ENCODE measurements at places on chromosomes 12 and 14. TPM values are rescaled to one million over a fixed set of nuclear protein-coding genes. Genes with fewer than 3 reads are reported as not detected.

DNA sequence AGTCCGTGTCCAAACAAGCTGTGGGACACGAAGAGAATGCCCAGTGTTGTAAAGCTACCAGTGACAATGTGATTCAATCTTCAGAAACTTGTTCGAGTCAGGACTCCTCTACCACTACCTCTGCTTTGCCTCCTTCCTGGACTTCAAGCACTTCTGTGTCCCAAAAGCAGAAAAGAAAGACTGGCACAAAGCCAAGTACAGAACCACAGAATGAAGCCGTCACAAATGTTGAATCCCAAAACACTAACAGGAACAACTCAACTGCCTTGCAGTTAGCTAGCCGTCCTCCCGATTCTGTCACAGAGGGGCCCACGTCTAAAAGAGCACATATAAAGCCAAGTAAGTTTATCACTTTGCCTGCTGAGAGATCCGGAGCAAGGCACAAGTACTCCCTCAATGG lies 284.9 kb downstream of the LRFN5 start:
- DNase-seq: no peak

DNA sequence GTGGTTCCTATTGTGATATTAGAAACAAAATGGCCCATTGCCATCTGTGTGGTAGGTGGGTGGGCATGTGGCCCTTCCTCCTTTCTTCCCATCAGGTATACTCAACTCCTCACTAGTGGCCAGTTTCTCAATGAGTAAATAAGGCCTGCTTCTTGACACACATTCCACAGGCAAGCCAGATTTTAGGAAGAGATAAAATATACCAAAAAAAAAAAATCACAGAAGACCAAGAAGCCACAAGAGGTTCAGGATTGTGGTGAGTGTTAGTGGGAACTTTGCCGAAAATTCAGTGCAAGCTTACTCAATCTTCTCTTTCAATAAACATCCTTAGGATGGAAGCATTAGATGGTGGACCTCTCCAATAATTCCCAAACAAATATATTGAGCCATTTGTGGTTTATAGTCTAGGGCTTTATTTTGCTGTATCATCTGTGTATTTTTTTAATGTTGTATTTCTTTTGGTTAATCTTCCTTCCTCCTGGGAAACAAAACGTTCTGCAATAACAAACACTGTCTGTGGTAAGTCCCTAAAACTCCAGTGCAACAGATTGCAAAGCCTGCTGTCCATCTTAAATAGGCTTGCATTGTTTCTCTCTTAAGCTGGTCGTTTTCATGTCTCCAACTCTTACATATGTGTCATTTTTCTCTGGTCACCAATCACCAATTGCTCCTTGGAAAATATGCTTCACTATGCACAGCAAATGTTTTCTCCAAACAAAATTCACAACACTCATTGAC lies 289.9 kb upstream of the KITLG start:
- no peak for DNase-seq

- no peak for DNase-seq
These were observed 28.8 kb upstream of the IGF1 start for GRCh38 chr12:102509123-102509626.

- DNase-seq: peak; percentile 18
These were observed 42.4 kb downstream of the LRRC74A start for GRCh38 chr14:76868454-76869170.

DNA sequence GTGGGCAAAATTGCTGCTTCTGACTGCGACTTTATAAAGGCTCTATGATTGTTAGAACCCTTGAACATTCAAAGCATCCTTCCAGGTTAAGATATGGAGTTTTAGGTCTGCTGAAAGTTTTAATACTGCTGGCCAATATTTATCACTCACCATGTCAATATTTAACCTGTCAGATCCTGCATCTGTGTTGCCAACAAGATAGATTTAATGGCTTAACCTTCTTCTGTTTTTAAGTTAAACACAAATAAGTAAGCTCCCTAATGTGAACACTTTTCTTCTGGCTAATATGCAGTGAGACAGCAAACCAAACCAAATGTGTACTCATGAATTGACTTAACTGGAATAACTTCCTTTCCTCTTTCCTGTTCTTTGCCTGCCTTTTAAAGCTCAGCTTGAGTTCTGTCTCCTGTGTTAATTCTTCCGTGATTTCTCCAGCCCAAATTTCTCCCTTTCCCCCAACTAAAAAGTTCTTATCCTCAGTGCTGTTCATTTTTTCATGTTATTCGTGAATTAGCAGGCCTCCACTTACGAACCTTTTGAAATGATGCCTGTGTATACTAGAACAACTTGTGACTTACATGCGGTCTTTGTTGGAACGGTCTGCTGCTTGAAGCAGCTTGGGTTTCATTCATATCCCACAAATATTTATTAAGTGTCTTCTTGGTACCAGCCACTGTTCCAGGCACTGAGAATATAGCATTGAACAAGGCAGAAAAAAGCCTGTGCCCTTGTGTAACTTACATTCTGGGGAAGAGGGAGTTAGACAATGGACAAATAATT lies 9.1 kb downstream of the FBXW8 start:
- DNase-seq: no peak

DNA sequence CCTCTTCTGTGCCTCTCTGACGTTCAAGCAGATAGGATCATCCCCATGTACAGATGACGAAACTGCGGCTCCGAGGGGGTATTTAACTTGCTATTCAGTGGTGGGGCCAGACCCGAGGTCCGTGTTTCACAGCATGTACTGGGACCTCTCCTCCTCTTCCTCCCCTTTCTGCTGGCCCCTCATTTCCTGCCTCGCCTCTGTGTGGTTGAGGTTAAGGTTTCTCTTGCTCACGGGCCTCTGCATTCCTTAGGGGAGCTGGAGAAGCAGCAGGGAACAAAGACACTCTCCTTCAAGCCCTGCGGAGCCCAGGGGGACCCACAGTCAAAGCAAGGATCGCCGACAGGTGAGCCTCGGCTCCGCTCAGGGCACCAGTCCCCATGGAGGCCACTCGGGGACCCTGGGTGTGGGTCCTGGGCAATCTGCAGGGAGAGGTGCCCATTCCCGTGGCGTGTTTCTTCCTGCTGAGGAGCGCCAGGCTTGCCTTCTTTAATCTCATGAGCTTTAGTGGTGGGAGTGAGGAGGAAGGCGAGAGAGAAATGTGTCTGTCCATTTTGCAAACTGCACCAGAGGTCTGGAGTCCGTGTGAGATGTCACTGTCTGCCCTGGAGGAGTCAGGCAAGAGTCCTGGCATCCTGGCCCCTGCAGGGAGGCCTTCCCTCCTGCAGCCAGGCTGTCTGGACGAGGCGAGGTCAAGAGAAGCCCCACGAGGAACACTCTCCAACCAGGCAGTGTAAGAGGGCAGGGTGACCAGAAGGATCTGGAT lies 45.0 kb downstream of the SLC6A12 start:
- DNase-seq: no peak

DNA sequence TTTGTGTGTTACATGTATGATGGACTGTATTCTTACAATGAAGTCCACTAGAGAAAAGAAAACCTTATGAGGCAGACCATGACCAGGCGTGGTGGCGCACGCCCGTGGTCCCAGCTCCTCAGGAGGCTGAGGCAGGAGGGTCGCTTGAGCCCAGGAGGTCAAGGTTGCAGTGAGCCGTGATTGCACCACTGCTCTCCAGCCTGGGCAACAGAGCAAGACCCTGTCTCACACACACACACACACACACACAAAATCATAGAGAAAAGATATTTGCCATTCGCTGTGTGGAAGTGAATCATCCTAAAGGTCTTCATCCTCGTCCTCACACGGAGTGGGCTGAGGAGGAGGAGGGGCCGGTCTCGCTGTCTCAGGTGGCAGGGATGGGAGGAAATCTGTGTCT lies 32.3 kb downstream of the LRCOL1 start:
- no peak for DNase-seq

GRCh38 chr12:95390932-95391331 lies 83.0 kb upstream of the METAP2 start:
- no peak for DNase-seq

DNA sequence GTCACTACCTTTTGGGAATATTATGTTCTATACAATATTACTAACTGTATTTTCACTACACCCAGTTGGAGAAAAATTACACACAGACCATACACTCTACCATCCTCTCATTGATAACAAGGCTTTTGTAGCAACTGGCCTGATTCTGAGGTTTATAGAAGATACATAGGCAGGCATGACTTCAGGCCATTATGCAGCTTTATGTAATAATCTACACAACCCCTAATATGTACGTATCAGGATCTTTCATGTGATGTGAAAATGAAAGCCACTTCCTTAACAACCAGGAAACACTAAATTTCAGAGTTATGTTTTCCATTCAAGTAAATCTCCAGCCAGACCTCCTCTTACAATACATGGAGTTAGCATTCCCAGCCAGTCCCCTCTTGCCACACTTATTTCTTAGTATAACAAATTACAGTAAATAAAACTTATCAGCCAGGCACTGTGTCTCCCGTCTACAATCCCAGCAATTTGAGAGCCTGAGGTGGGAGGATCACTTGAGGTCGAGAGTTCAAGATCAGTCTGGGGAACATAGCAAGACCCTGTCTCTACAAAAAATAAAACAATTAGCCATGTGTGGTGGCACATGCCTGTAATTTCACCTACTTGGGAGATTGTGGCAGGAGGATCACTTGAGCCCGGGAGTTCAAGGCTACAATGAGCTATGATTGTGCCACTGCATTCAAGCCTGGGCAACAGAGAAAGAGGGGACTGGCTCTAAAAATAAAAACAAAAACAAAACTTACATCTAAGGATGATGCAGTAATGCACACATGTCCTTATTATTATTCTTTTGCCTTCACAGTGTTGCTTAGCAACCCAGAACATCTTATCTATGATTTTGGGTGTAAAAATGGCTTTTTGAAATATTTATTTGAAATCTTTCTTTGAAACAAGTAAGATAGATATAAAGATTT lies 10.4 kb upstream of the OSBPL8 start:
- DNase-seq: no peak

DNA sequence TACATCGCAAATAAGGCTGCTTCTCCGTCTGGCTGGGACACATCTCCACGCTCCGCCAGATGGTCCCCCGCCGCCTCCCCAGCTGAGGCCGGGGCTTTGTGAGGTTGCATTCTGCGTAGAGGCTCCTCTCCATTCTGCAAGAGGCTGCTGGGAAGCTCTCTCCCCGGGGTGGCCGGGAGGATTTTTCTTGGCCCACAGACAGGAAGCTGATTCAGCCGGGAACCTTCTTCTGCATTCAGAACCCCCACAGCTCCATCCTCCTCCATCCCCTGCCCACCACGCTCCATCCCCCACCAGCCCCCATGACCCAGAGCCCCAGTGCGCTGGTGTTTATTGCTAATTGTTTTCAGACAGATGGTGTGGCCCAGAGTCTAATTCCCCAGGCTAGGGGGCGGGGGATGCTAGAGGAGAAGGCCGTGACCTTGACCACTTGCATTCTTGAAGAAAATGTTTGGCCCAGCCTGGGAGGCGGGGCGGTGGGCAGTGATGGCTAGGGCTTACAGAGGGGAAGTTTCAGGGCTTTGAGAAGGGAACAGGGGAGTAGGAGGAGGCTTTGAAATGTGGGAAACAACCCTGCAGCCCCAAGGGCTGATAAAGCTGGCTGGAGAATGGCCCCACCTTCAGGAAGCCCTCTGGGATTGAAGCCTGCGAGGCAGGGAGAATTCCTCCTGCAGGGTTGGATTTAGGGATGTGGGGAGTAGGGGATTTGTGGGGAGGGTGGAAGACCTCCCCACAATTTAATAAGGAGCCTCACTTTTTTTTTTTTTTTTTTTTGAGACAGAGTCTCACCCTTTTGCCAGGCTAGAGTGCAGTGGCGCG lies 88.5 kb upstream of the NCOR2 start:
- peak; percentile 68 for DNase-seq

- no peak for DNase-seq
These were observed 11.6 kb upstream of the KRT82 start for GRCh38 chr12:52417740-52418139.

DNA sequence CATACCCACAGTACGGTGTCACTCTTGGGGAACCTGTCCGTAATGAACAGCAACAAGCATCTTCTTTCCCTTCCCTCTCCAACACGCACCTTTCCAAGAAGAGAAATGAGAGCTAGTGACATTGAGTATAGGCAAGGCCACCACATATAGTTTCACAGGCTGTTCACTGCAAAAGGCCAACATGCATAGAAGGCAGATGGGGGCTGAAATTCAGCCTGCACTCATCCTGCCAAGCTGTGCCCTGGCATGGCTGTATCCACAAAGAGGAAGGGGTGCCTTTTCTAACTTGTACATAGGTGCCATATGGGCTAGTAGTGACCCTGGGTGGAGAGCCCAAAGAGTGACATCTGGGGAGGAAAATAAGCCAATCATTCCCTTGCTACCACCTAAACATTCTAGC lies 169.6 kb downstream of the ZFP36L1 start:
- no peak for DNase-seq

DNA sequence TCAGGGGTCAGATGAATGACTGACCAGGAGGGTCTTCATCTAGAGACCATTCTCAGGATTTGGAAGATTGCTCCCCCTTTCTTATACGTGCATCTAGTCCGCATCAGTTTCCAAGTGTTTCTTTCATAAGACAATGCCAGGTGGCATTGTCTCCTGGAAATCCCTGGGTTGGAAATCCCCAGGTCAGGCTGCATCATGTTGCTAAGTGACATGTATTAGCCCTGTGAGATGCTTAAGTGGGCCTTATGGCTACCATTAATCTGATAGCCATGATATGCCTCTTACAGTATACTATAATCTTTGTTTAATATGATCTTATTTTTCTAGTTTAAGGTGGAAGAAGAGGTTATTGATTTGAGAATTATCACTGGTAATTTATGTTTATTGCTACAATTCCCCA lies 92.8 kb downstream of the DIO3 start:
- no peak for DNase-seq

DNA sequence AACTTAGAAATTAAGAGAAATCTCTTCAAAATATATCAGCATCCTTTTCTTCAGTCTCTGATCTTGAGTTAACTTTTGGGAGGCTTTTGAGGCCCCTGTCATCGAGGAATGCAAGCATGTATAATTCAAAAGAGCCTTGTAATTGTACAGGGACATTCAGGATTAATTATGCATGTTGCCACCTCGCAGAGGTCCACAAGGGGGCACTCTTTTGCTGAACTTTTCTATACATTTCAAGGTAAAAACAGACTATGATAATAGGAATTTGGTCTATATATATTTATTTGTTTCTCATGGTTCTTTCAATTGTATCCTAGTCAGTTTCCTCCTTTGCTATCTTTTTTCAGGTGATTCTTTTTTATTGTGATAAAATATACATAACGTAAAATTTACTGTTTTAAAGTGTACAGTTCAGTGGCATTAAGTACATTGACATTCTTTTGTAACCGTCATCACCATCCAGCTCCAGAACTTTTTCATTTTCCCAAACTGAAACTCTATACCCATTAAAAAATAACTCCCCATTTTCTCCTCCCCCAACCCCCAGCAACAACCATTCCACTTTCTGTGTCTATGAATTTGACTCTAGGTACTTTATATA lies 47.0 kb upstream of the SLC2A13 start:
- peak; percentile 3 for DNase-seq

The DDIT3 gene
- total RNA-seq: 6.7 TPM

The ITGB7 gene
- not detected for total RNA-seq

The SPTB gene
- total RNA-seq: 15.4 TPM

The BDKRB2 gene
- 0.45 TPM for total RNA-seq

The NRL gene
- total RNA-seq: 1.5 TPM

The NYNRIN gene
- 31.8 TPM for total RNA-seq

The ARHGEF40 gene
- total RNA-seq: 27.2 TPM

The NFATC4 gene
- 16.8 TPM for total RNA-seq

The PLEKHD1 gene
- 1.3 TPM for total RNA-seq
